ENCODE measurements at places on chromosomes 3 and 15.

DNA sequence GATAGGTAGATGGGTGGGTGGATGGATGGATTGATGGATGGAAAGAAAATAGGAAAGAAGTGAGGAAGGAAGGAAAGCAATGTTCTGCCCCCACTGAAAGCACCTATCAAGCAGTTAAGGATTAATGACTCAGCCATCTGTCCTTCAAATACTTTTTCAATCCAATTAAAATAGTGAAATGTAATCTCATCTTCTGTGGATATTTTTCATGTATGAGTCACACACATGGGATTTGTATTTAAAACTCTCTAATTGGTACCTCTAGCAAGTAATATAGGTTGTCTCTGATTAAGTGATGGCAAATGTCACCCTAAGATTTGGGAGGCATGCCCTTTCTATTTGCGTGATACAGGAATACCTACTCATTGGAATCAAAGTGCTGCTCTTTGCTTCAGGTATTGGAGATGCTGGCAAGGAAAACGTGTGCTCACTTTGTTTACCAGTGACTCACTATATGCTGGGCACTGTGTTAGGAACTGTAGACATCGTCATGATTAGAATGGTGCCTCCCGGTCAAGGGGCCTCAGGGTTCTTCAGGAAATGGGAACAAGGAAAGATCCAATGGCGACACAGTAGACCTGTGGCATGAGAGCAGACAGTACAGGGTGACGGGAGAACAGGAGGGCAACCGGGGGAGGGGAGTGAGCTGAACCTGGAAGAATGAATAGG lies 230.1 kb downstream of the CLSTN2 start:
- no peak for DNase-seq

GRCh38 chr15:83380682-83381081 lies 66.5 kb upstream of the SH3GL3 start:
- DNase-seq: no peak

DNA sequence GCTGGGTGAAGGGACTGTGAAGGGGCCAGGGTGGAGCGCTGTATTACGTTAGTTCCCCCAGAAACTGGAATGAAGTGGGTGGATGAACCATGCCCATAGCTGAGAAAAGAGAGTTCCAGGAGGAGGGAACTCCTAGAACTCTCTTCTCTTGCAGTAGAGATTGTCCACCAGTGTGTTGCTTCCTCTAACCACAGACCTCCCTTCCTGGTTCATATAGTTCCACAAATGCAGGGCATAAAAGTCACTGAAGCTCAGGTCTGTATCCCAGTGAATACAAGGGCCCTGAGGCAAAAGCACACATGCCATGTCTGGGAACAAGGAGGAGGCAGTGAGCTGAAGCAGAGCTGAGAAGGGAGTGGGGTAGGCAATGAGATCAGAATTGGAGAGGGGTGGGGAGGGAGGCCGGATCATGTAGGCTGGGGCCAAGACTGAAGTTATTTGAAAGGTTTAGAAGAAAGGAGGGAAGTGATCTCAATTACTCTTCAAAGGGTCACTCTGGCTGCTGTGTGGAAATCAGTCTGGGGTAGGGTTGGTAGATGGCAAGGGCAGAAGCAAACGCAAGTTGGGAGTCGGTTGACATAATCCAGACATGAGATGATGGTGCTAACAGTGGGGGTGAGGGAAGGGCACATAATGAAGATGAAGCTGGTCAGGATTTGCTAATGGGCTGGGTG lies 6.5 kb downstream of the A4GNT start:
- no peak for DNase-seq

DNA sequence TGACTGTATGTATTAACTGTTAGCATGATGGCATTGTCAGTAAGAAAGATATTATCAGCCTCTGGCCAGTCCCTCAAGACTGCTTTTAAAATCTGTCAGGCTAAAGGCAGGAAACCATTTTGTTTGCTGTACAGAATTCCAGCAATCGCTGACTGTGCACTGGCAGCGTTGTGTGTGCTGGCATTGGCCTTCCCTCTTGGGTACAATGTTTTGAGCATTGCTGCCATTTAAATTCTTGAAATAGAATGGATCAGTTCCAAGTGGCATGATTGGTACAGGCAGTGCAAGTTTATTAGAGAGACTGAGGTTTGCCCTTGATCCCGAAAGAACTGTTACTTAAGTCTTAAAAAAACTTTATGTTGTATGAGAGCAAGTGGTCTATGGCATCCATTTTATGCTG lies 788.7 kb downstream of the OTOL1 start:
- DNase-seq: no peak

All from GM04503 (cell line).